ENCODE measurements at places on chromosomes 2 and 18.
A peak's percentile ranks its signal among the peaks of the same experiment; 100 is the strongest.

GRCh38 chr2:238947920-238948710 lies 100.2 kb downstream of the TWIST2 start:
- no peak for DNase-seq

GRCh38 chr2:201258666-201259615 lies 1.4 kb upstream of the CASP8 start:
- DNase-seq: no peak

GRCh38 chr18:35688757-35689156 lies 107.2 kb downstream of the GALNT1 start:
- DNase-seq: no peak

GRCh38 chr2:227509076-227509475 lies 37.1 kb downstream of the AGFG1 start:
- no peak for DNase-seq

DNA sequence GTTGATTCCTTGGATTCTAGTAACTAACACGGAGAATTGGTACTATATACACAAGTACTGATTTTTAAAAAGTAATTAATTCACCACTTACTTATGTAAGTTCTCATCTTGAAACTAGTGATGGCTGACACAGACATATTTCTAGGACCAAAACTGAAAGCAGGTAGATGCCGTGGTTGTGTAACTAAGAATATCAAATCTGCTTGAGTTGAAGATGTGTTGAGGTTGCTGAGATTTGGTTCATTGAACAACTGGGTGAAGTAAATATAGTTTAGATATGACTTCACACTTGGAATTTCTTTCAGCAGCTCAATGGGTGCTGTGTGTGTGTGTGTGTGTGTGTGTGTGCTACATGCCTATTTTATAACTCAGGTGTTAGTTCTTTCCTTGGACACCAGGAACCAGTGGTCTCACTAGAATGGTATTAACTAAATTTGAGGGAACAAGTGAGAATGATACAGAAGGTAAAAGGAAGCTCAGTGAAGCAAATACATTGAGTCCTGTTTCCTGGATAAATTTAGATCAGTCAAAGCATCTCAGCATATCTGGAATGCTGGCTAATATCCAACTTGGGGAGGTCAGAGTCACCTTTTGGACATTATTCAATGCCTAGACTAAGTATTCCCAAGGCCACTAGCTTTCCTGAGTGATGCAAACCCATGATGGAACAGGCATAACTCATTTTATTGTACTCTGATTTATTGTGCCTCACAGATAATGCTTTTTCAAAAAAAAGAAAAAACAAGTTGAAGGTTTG lies 110.7 kb upstream of the ZEB2 start:
- DNase-seq: no peak

DNA sequence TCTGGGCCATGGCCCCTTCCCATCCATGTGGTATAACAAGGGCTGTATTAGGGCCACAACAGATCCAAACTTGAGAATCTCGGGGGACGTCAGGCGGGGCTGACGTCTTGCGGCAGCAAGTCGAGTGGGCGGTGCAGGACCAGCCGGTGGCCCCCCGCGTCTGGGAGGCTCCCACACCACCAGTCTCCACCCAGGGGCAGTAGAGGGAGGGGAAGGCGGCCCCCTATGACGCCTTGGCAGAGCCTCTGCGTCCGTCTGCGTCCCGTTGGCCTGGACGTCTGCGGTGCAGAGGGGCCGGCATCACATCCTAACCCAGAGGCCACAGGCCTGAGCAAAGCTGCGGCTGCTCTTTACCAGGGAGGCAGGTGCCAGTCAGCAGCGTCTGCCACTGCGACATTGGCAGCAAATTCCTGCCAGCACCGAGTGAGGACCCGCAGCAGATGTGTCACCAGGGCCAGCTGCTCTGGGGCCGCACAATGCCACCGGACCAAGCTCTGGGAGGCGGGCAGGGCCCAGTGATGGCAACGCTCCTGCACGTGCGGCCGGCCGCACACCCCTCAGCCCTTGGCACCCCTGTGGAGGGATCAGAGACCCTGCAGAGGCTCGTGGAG lies 73.8 kb downstream of the KCNG2 start:
- DNase-seq: no peak

DNA sequence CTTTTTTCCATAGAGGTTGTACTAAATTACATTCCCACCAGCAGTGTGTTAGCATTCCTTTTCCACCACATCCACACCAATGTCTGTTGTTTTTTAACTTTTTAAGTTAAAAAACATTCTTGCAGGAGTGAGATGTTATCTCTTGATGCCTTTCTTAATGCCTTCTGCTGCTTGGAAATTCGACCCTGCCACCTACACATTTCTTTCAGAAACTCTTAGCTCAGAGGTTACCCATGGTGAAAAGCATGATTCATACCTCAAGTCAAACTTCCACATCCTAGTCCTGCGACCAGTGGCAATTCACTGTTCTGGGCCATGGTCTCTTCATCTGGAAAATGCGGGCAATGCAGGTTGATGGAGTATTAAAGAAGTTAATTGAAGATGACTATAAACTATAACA lies 12.7 kb upstream of the HNMT start:
- DNase-seq: no peak

DNA sequence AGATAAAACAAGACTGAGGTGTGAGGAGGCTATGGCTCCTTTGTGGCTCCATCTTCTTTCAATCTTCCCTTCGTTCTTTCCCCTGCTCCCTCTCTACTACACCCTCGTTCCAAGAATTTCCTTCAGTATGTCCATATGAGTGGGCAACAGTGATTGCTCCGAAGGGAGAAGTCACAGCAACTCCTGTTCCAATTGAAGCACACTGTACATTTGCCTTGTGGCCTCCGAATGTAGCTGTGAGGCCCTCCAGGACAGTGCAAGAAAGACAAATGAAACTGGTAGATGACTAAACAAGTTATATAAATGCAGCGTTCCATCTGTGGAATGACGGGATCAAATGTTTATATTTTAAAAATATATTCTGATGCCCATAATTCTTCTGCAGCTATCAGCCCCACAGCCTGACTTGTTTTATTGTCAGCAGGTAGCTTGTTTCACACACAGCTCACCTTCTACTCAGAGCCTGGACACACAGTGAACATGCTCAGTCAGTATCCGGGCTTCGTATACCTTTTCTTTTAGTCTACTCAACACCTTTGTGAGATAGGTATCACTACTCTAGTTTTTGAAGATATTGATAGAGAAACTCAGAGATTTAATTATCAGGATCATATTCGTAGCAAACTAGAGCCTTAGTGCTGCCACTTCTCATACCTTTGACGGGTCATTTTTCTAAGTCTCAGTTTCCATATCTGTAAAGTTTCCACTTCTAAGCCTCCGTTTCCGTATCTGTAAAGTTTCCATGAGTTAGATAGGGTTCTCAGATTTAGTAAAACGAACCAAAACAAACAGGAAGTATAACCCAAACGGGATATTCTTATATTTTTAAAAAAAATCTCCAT lies 216.7 kb upstream of the STON1 start:
- no peak for DNase-seq

- no peak for DNase-seq
Observed at GRCh38 chr2:45583977-45584376, 27.1 kb downstream of the SRBD1 start.

GRCh38 chr2:160736148-160737028 lies 242.8 kb upstream of the RBMS1 start:
- no peak for DNase-seq

DNA sequence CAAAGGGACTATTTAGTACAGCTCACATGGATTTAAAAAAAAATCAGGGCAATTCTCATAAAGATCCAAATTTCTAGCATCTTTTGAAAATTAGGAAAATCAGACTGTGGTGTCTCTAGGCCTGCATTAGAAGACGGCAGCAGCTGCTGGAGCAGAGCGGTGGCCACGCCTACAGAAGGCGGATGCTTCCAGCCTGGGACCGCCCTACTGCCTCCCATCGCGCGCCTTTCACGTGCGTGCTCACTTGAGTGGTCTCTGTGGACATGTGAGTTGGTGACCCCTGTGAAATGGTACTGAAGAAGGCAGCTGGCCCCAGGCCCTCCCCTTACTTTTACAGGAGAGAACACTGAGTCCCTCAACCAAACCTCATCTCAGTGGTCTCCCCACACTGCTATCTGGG lies 15.2 kb upstream of the ZFP36L2 start:
- no peak for DNase-seq

- no peak for DNase-seq
Observed at GRCh38 chr2:31577143-31577542, 3.6 kb downstream of the SRD5A2 start.

GRCh38 chr2:240702640-240703011 lies 11.0 kb downstream of the AQP12A start:
- DNase-seq: no peak

DNA sequence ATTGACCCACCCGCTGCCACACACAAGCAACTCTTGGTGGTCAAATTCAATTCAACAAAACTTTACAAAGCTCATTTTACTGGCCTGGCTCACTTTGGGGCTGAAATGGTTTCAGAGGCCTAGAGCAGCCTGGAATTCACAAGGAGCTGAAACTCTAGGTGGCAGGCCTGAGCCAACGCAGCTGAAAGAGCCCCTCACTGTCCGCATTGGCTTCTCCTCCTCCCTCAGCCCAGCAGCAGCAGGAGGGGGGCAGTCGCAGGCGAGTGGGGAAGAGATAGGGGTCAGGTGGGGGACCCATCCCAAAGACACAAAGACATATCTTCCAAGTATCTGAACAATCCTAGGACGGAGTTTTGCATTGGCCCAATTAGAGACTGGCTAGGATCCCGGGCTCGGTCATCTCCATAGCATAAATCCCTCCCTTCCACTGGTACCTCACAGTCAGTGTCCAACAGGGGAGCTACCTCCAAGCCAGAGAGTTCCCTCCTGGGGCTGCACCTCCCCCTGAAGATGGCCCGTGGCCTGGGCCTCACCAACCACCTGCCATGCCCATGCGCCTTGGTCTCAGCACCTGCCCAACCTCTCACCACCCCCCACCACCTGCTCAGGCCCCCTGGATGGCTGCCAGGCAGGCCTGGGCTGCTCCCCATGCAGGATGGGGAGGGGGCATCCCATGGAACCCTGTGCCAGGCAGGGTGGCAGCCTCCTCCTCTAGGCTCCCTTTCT lies 113.4 kb downstream of the ZBTB7C start:
- DNase-seq: no peak

GRCh38 chr2:219286436-219287115 lies 7.4 kb downstream of the DNAJB2 start:
- no peak for DNase-seq

DNA sequence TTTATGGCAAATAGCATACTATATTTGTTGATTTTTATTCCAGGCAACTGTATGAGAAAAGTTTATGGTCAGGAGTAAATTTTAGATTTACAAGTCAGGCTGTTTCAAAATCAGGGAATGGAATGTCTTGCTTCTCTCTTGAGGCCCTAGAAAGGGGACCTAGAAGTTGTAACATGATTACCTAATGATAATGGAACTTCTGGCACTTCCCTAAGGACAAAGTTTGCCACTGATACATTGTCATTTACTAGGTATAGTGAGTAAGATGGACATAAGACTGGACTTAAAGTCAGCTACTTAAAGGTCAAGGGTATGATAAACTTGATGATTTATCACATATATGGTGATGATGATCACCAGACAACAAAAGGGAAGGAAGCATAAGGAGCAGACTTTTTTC lies 103.3 kb upstream of the VRK2 start:
- no peak for DNase-seq

DNA sequence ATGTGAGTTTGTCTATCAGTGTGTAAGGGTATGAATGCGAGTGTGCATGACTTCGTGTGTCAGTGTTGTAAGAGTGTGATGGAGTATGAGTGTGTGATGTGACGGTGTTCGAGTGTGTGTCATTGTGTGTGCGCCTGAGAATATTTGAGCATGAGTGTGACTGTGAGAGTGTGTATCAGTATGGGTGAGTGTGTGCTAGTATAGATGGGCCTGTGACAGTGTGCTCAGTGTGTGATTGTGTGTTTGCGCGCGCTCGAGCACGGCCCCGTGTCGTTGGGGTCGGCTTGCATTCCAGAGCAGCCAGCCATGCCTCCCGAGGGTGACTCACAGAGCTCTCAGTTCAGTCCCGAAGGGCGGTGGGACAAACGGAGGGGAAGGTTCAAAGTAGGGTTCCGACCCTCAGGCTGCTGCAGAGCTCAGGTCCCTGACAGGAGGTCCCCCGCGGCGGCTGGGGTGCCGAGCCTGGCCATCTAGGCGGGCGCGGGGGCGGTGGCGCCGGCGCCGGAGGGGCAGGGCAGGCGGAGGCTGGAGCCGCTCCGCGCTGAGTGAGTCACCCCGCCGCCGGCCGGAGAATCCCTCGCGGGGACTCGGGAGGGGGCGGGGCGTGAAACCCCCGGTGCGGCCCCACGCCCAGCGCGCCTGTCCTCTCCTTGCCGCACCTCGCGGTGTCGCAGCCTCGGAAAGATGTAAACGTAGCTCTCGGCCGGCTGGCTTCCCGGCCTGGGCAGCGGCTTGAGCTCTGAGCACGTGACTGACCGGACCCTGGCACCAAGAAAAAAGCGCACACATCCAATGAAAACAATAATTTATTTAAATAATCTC lies 3.8 kb downstream of the DLX2 start:
- peak; percentile 58 for DNase-seq

- DNase-seq: no peak
Observed at GRCh38 chr2:5950736-5951135, 258.6 kb downstream of the SOX11 start.

DNA sequence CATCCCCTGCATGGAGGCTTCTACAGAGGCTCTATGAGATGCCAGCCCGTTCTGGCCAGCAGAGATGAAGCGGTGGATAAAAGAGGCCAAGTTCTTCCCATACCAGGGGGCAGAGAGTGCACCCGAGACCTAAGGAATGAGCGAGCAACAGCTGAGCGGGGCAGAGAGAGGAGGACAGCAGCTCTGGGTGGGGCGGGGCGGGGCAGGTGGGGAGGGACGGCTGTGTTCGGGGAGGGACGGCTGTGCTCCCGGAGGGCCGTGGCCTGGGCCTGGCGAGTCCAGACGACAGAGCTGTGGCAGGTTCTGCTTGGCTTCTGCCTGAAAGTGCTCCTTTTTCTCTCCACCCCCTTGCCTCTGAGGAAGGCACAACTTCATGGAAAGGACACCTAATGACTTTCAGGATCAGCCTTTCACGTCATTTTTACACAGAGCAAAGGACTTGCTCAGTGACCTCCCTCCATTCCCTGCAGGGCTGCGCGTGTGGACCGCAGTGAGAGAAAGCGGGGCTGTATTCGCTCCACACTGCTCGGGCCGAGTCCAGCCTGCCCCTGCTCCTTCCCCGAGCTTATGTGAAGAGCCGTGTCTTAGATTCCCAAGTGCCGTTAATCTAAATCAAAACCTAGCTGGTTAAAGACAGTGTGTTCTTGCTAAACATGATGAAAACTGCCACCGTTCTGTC lies 232.9 kb downstream of the HDAC4 start:
- DNase-seq: no peak

- no peak for DNase-seq
Observed at GRCh38 chr18:59048378-59048777, 91.3 kb upstream of the SEC11C start.

DNA sequence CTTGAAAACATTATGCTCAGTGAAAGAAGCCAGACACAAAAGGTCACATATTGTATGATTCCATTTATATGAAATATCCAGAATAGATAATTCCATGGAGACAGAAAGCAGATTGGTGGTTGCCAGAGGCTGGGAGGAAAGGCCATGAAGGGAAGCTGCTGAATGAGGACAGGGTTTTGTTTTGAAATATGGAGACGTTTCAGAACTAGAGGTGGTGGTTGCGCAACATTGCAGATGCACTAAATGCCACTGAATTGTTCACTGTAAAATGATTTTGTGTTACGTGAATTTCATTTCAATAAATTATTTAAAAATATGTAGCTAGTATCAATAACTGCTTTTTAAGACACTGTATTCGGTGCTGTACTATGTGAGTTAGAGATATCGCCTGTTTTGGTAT lies 101.7 kb upstream of the ZNF236 start:
- no peak for DNase-seq

Measured in neuronal stem cell (in vitro differentiated cells).